Upper lobe of right lung (tissue), 1 donor: ENCODE measurements at places on chromosomes 4 and X. TPM values are rescaled to one million over a fixed set of nuclear protein-coding genes. Genes with fewer than 3 reads are reported as not detected.

- no peak for DNase-seq
Measured at GRCh38 chrX:19462231-19462630, 53.1 kb downstream of the MAP3K15 start.

GRCh38 chr4:89324671-89325070, 17.1 kb upstream of the GPRIN3 start:
- DNase-seq = no peak

DNA sequence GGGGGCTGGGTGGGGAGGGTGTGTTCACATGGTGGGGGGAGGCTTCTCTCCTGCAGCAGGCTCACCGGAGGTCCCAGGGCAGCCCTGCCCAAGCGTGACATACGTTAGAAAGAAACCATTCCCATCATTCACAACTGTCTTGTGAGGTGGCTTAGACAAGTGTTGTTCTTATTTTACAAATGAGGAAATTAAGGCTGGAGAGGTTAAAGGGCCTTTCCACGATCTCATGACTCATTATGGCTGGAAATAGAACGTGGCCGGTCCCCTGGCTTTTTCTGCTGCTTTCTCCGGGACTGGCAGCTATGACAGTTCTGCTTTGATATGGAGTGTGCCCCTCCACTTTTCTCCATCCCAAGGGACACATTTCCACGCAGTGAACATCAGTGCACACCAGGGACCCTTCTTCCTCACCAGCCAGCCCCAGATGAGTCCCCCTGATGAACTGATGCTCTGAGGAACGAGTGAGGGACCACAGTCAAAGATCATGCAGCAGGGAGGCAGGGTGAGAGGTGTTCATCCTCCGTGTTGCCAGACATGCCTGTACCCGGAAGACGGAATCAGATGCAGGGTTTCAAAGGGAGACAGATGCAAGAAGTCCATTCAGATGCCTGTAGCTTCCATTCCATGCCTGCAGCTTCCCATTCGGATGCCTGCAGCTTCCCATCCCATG, 64.0 kb upstream of the ACSL1 start:
- DNase-seq = no peak

DNA sequence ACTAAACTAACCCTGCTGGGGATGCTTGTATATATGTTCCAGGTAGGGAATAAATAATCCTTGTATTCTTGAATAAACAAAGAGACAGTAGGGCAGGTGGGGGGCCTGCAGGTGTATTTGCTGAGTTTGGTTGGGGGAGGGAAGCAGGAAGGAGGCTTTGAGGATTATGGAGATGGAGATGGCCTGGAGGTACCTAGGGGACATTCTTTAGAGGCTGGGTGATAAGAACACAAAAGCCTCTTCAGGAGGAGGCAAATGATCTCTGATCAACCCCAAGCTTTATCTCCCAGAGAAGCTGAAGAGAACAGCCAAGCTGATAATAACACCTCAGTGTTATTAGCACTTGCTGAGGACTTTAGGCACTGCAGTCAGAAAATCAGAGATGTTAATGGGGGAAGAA, 187.7 kb downstream of the MGST2 start:
- DNase-seq = no peak

- peak; percentile 68 for DNase-seq
Measured at GRCh38 chrX:115233497-115234455, at the start of gene LRCH2. TSS of gene LRCH2 (minus strand) at chrX:115234096. CDS start at chrX:115234041, 55 bp downstream.

GRCh38 chr4:7210824-7211223, 18.5 kb downstream of the SORCS2 start:
- no peak for DNase-seq

DNA sequence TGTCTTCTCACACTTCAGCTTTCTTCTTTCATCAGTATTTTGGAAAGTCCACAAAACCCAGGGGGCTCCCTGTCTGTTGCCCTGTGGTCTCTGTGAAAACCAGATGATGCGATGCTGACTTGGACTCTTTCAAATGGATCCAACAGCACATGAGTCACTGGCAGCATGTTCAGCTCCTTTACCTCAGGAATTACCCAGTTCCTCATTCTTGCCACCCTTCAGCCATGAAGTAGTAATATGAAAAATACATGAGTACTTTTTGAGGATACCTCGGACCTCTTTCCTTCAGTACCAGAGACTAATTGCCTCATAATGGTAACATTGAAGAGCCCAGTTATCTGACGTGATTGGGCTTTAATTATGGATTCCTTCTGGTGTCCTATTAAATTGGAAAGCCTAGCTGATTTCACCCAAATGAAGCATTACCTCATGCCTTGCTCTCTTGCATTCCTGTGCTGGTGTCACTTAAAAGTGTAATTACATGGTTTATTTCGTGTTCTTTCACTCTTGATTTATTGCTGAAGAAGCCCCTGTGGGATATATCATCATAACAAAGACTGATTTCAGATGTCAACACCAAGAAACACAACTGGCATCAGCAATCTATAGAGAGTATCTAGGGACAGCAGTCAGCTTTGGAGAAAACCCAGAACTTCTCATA, 63.4 kb downstream of the NFKB1 start:
- no peak for DNase-seq

- DNase-seq = no peak
Measured at GRCh38 chr4:76658231-76659102, 223.4 kb downstream of the SHROOM3 start.

GRCh38 chr4:54942721-54943120, 182.7 kb downstream of the KDR start:
- DNase-seq = no peak

DNA sequence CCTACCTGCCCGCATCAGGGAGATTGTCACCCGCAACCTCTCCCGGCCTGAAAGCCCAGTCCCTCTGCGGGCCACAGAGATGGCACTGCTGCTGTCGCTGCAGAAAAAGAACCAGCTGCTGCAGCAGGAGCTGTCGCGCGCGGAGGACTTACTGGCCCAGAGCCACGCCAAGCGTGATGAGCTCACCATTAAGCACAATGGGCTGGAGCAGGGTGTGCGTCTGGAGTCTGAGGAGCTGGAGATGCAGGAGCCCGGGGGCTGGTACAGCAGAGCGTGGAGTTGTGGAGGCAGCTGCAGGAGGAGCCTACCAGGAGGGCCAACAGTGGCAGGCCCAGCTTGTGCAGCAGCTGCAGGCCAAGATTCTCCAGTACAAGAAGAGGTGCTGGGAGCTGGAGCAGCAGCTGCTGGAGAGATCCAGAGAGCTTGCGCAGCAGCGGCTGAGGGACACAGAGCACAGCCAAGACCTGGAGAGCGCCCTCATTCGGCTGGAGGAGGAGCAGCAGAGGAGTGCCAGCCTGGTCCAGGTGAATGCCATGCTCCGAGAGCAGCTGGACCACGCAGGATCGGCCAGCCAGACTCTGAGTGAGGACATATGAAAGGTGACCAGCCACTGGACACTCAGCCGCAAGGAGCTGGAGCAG, 11.3 kb downstream of the SMIM10L2A start:
- DNase-seq = peak; percentile 36

- no peak for DNase-seq
Measured at GRCh38 chr4:158667651-158668198, 4.0 kb downstream of the C4orf46 start.

- DNase-seq = no peak
Measured at GRCh38 chrX:145464650-145465049, 217.3 kb downstream of the SPANXN1 start.

- DNase-seq = no peak
Measured at GRCh38 chrX:46665232-46666152, 91.9 kb downstream of the CHST7 start.

GRCh38 chr4:119823045-119823444, 194.4 kb upstream of the PDE5A start:
- no peak for DNase-seq

GRCh38 chr4:170102426-170102825, 12.7 kb upstream of the AADAT start:
- DNase-seq = no peak

DNA sequence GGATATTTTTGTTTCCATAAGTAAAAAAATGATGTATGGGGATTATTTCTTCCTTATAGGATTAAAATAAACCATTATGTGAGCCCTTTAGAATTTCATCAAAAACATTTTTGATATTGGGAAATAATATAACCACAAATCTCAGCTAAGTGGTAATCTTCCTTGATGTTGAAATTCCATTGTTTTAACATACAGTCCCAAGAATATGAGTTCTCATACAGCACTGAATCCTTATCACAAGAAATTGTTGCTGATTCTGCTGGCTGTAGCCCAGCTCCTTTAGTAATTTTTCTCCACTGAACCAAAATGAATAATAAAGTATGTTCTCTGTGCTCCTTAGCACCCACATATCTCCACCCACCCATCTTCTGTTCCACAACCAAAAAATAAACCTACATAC, 41.9 kb upstream of the FAM47B start:
- no peak for DNase-seq

GRCh38 chr4:116066711-116067245, 953.4 kb upstream of the NDST4 start:
- DNase-seq = no peak

EIF2S3 gene
- total RNA-seq = 135 TPM

STPG2 gene
- total RNA-seq = 0.41 TPM

MAGEA12 gene
- not detected for total RNA-seq

PASD1 gene
- not detected for total RNA-seq

F8 gene
- 12.7 TPM for total RNA-seq

GDI1 gene
- total RNA-seq = 108 TPM

MAGEB17 gene
- not detected for total RNA-seq

EDNRA gene
- total RNA-seq = 28.3 TPM
